AG09319 (cell line): ENCODE measurements at places on chromosomes 12 and 14.

DNA sequence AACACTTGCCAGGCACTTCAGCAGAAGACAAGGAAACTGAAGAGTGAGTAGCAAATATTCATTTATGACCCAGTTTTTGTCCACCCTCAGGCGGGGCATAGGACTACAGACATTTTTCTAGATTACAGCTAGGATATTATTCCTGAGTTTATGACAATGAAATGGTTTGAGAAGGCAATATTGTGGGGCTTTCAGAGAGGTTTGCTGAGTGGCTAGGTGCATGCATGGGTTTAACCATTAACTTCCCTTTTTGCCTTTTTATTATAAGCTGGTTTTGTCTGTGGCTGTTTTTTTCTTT lies 104.0 kb upstream of the BCAT1 start:
- DNase-seq: no peak

DNA sequence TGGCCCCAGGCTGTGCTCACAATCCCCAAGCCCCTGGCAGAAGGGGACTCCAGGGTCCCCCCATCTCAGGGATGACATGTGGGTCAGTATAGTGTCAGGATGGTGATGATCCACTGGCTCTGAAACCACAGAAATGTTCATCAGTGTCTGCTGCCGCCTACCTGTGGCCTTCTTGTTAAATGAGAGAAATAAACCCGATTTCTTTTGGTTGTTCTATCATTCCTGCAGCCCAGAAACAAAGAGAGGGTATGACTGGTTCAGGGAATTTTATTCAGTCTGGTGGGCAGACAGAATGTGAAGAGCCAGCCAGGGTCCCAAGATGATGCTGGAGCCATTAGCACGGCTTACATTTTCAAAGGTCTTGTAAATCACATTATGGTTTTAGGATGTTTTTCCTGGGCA lies 86.6 kb downstream of the CRADD start:
- DNase-seq: no peak

DNA sequence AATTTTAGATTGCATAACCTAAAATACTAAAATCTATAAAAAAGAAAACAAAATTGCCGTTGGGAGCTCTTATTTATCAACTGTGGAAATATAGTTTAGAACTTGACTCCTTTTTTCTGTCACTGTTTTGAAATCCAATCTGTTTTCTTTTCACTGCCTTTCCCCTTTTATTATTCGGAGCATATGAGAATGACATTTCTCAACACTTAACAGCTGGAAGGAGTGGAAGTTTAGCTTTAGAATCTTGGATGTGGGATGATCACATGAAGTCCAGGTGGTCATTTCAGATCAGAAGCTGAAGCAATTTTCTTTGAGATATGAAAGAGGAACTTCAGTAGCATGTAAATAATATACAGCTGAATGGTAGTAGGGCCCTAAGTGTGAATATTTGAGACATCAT lies 16.7 kb downstream of the TRHDE start:
- DNase-seq: no peak

- no peak for DNase-seq
Measured at GRCh38 chr14:63322897-63323573, 4.3 kb upstream of the GPHB5 start.

- no peak for DNase-seq
Measured at GRCh38 chr14:53757732-53758131, 198.9 kb downstream of the BMP4 start.

- no peak for DNase-seq
Measured at GRCh38 chr12:63103494-63104131, 47.4 kb downstream of the AVPR1A start.

DNA sequence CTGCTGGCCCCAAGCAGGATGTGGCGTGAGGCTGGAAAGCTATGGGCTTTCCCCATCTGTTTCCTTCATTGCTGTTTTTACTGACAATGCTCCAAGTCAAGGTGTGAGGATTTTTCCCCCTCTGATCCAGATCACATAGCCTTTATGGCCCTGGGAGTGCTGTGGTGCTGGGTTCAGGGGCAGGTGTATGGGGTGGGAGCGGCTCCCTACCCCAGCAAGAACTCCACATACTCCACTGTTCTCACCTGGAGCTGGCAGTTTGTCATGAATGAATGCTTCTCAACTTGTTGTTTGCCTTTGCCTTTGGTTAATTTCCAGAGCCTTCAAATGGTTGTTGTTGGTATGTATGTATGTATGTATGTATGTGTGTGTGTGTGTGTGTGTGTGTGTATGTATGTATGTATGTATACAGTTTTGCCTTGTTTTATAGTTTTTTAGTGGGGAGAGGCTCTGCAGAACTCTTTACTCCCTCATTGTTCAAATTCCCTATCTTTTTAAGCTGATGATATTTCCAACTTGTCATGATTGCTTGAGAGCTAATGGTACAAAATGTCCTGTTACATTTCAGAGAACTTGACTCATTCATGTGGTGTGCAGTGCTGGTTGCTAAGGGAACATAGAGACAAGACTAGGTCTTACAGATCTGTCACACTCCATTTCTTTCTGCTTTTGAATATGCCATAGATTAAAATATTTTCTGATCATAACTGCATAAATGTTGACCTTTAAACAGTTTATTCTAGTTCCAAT lies 36.6 kb upstream of the ASPG start:
- no peak for DNase-seq

DNA sequence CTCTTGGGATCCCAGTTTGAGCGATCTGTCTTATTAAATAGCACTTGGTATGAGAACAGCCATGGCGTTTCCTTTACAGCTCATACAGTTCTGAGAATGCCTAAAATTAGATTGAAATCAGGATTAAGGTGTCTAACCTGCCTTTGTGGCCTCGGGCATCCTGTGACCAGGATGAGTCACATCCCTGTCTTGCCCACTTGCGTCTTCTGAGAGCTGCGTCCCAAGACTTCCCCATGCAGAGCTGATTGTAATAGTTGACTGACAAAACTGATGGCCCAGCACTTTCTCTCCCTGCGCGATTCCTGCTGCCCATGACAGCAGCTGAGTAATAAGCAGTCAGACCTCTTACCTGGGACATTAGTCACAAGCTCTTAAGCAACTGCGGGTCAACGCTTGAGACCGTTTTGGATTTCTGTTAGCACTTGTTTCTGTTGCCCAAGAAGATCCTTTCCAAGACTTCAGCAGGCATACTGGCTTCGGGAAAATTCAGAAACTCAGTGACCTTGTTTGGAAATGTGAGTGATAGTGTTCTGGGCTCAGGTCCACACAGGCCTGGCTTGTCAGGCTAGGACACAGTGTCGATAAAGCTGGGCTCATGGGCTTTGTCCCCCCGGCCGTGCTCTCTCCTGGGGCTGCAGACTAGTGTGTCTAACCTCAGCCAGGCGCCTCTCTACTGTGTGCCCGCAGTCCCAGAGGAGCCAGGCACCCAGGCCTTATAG lies 169.9 kb upstream of the HIF1A start:
- no peak for DNase-seq

DNA sequence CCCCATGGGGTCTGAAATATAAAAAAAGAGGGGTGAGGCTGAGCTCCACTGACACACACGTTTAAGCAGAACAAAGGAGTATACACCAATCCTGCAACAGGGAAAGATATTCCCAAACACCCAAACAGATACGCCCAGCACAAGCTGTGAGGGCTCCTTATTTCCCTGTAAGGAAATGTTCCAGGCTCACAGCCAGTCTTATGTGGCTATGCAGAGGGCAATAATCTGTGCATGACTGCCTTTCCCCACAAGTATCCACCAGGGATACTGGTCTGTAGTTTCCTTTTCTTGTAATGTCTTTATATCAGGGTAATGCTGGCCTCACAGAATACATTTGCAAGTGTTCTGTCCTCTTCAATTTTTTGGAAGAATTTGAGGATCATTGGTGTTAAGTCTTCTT lies 141.7 kb upstream of the DAAM1 start:
- DNase-seq: no peak

DNA sequence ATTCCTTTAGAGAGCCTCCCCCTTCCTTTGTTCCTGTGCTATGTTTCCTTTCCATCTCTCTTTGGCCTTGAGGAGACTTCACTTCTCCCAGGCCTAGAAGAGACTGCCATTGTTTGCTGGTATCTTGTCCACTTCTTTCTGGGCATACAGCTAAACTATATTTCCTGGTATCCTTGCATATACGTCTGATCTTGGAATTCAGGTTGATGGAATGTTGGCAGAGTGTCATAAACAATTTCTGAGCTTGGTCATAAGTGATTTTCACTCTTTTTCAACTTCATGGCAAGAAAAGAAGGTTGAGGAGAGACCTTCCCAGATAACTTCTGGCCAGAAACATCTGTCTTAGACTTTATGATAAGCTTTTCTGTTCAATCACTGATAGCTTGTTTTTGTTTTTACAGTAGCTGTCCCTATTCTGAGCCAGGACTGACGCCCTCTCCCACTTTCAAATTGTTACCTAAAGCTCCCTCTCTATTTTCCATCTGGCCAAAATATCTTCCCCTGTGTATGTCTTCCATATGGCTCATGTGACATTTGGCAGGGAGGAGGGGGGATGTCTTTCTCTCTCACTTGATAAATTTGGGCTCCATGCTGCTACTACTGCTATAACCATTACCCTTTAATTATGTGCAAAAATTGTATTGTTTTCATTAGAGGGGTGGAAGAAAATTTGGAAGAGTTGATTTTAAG lies 457.0 kb downstream of the ADAMTS20 start:
- no peak for DNase-seq
